ENCODE measurements at places on chromosomes 6 and 20.

DNA sequence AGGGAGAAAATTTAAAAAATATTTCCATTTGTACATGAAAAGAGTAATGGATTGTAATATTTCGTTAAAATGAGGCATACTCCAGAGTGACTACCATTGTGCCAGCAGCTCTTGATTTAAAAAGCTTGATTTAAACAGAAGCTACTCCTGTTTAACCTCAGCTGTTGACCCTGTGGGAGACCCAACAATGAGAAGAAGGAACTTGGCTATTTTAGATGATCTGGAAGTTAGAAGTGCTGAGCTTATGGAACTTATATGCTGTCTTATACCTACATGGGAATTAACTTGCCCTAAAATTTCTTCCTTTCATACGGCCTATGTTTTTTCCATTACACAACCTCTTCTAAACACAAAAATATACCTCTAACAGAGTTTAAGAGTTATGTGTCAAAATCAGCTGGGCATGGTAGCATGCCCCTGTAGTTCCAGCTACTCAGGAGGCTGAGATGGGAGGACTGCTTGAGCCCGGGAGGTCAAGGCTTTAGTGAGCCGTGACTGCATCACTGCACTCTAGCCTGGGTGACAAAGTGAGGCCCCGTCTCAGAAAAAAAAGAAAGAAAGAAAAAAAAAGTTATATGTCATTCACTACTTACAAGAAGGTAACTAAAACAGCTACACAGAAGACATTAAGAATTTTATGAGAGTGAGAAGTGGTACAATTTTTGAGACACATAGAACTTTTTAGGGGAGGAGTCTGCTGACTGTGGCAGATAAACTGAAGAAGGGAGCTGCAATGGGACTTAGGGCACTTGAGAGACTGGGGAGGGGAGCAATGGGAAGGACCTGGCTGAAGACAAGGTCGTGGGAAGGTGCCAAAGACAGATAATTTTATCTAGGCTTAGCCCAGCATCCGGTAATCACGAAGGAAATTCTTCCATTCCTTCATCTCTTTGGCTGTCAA is 139.9 kb downstream of the MYB start:
- DNase-seq, result no peak

- no peak for DNase-seq
Observed at GRCh38 chr20:44083220-44083933, 103.6 kb downstream of the JPH2 start.

DNA sequence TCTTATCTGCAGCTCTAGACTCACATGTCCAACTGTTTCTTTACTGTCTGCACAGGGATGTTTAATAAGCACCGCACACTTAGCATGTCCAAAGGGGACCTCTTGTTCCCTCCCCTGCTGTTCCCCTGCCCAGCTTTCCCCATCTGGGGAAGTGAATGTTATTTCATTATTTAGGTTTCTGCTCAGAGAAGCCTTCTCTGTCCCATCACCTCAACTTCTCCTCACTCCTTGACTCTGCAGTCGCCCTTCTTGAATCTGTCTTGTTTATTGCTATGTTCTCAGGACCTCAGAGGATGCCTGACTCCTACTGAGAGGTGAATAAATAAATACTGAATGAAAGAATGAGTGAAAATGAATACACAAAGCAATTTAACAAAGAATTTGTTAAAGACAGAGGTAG is 121.0 kb downstream of the SASH1 start:
- DNase-seq, result no peak

DNA sequence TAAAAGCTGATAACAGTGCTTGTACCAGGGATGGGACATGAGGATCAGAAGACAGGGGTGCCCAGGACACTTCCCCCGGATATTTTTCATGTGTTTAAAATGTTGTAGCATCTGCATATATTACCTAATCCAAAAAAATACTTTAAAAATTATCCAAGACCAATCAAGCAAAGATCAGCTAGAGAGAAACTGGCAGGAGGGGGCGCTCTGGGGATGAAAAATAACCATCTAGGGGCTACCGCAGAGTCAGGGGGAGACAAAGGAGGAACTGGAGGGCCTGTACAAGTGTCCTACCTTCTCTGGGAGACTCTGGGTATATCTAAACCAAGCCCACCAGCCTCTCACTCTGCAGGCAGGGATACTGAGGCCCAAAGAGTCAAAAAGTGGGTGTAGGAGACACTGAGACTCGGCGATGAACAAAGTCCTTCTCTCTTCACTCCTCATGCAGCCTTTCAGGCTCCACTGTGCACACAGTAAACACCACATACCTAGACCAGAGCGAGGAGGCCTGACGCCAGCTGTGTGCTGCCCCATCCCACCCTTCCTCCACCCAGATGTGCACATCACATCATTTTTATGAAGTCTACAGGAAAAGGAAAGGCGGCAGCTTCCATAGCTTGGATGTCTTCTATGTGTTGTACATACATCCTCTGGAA is 9.8 kb downstream of the RIMS4 start:
- no peak for DNase-seq

DNA sequence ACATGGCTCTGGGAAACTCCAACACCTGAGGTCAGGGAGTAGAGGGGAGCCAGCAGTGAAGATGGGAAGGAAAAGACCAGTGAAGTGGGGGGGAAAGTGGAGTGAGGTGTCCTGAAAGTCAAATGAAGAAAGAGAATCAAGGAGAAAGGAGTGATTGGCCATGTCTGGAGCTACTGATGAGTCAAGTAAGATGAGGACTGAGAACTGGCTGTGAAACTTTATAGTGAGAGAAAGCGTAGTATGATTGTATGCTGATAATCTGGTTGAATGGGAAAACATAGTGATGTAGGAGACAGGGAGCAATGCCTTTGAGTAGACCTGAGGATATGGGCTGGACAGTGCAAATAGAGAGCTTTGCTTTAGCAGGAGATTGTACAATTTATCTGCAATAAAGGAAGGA is 183.6 kb upstream of the GMDS start:
- no peak for DNase-seq

GRCh38 chr6:66662721-66663507 is 955.9 kb upstream of the EYS start:
- no peak for DNase-seq

DNA sequence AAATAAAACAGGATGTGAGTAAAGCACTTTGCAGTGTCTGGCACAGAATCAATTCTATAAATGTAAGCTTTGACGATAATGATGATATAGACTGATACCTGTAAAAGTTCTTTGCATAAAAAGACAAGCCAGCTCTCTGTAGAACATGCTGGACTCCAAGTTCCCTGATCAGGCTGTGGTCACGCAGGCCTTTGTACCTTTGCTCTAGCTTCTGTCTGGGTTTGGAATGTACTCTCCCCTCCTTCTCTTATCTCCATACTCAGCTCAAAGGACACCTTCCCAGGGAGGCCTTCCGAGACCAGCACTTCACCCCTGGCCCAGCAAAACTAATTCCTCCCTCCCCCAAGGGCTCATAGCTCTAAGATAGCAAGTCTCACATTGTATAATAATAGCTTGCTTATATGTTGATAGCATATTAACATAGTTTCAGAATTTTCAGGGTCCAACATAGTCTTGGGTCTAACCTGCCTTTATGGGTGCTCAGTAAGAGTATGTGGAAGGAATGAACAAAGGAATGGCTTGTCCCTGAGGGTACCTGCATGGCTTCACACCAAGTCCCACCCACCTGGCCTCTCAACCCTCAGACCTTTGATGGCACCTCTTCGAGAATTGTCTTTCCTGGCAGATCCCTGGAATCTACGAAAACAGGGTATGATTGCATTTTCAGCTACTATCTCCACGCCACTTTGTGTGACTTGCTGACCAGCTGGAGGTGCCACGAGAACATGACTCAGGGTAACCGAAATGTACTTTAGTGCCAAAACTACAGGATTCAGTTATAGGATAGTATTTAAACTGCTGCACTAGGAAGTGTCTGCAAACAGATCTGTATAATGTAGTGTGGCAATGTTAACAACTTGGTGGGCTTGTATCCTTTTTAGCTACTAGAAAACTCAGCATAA is 41.7 kb upstream of the PIM1 start:
- no peak for DNase-seq

DNA sequence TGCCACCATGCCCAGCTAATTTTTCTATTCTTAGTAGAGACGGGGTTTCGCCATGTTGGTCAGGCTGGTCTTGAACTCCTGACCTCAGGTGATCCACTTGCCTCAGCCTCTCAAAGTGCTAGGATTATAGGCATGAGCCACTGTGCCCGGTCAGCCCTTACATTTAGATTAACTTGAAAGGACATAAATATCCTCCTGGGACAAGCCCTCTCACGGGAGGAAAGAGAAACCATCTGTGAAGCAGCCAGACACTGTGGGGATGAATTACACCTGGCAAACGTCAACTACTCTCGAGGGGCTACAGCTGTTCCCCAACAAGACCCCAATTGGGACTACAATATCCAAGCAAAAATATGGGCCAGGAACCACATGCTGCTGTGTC is 32.7 kb upstream of the SAMHD1 start:
- DNase-seq, result no peak

- DNase-seq, result no peak
Observed at GRCh38 chr6:63546697-63547096, 25.6 kb upstream of the LOC128125822 start.

DNA sequence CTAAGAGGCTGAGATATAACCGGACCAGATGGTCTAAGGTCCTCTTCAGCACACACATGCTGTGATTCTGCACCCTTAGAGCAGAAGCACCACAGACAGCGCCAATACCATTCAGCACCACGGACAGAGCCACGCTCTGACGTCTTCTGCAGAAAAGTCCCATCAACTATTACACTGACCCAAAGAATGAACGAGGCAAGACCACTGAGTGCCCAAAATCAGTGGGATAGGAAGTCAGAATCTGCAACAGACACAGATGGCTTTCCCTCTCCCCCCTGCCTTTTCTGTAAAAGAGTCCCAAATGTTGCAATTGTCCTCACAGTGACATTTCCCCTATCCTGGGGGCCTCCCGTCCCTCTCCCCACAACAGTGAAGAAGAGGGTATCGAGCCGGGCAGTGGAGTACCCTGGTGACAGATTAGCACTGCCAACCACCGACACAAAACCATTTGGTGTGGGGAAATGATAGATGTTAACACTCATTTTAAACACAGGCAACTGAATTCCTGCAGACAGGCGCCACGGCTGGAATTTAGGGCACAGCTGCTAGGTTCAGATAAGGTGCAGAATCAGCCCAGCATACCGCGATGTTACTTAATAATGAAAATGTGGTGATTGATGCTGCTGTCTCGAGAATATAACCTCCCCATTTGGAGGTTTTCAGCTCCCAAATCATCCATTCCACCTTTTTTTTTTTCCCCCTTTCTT is 66.6 kb upstream of the CTNNBL1 start:
- DNase-seq, result peak; percentile 29

- no peak for DNase-seq
Observed at GRCh38 chr6:5746759-5747130, 260.0 kb downstream of the NRN1 start.

GRCh38 chr6:4021854-4022695 is 56.9 kb downstream of the FAM217A start:
- DNase-seq, result no peak

- no peak for DNase-seq
Observed at GRCh38 chr20:35939264-35939663, 15.0 kb downstream of the SCAND1 start.

Measured in T-helper 1 cell (primary cell).